ENCODE measurements at places on chromosomes 6 and 20.

GRCh38 chr20:35657271-35657670 is 7.4 kb downstream of the CPNE1 start:
- no peak for DNase-seq

GRCh38 chr6:150227281-150227680 is 84.4 kb downstream of the PPP1R14C start:
- no peak for DNase-seq

DNA sequence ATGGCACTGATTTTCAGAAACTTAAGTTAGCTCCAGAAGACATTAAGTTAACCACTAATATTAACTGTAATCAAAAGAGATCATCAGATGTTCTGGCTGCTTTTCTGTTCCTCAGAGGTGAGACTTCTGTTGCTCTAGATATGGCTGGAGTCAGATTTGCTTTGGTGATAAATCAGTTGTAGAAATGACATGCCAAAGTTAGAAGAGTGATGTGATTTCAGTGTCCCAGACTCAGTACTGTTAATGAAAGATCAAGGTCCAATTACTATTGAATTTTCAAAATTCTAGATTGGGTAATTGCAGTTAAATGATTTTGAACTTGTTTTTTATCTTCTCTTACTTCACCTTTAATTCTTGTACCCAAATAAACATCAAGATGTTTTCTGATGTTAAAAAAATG is 402.4 kb upstream of the SYNCRIP start:
- DNase-seq, result no peak

- DNase-seq, result no peak
Observed at GRCh38 chr6:90907931-90908655, 321.2 kb upstream of the MAP3K7 start.

- no peak for DNase-seq
Observed at GRCh38 chr6:91213229-91213901, 626.5 kb upstream of the MAP3K7 start.

DNA sequence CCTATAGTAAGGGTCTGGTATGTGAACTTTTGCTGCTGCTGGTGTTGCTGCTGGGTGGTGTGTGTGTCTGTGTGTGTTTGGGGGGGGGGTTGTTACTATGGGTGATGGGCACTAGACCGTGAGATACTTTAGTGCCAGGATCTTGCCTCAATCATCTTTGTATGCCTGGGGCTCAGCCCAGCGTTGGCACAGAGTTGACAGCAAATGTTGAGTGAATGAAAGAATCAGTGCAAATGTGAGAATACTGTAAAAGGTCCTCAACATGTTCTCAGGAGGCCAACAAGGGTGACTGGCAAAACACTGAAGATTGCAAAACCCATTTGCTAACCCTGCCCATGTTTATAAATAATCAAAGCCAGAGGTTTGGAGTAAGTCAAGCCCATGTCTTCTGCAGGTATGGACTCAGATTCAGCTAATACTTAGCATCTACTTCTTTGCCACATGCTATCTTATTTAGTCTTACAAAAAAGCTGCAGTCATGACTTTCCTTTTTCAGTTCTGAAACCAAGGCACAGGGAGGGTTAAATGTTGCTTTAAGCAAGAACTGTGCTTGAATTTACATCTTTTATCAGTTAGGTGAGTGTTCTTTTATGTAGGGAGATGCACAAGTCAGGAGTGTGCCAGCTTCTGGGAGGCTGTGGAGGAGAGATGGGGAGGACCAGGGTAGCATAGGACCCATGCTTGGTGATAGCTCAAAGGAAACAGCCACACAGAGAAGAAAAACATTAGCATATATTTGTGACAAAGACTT is 125.3 kb upstream of the SPACA1 start:
- DNase-seq, result no peak

DNA sequence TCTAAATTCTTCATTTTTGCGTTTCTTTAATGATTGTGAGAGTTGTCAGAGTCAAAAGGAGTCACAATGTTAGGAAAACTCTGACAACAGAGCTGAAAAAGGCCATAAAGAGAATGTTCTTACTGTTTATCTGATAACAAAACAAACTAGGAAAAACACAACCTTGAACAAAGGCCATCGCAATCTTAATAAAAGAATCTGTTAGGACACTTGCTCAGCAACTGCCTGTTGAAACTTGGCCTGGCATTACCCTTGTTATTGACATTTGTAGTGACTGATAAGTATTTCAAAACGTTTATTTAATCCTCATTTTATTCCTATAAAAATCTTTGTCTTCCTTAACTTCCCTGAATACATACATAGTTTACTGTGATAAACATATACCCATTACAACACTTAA is 15.7 kb downstream of the GSTA1 start:
- DNase-seq, result no peak

DNA sequence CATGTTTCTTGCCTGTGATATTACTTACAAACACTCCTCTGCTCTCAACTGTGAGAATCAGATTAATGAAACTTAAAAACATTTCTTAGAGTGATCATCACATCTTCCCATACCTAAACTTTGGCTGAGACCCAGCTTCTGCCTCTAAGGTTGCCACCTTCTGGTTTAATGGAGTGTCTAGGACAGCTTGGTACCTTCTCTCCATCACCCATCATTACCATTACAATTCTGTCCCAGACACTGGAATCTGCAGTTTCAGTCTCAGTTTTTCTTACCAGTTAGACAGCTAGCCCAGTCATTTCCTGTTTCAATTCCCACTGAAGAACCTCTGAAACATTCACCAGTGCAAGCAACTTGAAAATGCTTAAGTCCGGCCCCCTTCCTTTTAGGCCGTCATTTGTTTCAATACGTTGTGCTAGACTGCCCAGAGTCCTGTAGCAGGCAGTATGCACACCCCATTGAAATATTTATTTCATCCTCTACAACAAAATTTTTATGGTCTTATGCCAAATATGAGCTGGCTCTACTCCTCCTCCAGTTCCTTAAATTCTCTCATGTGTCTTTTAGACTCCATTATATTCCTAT is 107.0 kb upstream of the FOXO3 start:
- no peak for DNase-seq

- DNase-seq, result no peak
Observed at GRCh38 chr6:167331565-167331964, 6.7 kb downstream of the TTLL2 start.

DNA sequence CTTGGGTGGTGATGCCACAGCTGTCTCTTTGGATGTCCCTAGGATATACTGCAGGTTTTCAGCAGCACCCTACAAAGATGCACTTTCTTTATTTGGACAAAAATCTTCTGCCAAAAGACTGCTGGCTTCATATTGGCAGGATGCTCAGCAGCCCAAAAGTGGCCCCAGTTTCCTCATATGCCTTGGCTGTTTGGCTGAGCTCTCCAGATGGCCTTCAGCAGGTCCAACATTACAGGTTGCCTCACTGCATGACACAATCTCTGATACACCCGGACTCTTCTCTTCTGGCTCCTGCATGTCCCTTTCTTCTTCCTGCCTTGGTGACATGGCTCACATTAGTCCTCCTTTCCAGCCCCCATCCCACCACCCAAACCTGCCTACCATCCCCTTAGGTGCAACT is 323.7 kb upstream of the CDH4 start:
- DNase-seq, result no peak

GRCh38 chr6:17885889-17886576 is 101.4 kb downstream of the KIF13A start:
- no peak for DNase-seq

DNA sequence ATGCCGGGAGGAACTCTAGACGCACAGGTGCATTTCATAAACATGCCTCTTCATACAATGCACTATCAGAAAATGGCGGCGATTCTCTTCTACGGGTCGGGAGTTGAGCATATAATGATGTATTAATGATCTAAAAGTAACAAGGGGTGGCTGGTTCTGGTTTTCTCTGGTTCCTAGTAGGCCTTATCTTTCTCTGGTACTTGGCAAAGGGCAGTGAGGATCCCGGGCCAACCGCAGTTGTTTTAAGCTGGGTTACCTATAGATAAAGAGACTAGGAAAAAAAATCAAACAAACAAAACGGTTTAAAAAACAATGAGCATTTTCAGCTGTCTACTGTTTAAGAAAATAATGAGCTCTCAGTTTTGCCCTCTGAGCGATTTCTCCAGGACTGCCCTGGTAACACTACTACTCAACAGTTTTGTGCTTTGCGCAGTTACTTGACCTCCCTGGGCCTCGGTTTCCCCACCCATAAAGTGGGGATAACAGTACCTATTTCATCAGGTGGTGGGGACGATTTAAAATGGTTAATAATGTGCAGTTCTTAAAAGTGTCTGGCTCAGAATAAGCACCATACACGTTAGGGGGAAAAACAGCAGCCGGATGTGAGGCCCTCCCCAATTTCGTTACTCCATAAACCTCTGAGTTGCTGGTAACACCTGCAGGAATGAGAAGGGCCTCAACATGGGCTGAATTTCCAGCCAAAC is 1.3 kb upstream of the SIRT5 start:
- no peak for DNase-seq

DNA sequence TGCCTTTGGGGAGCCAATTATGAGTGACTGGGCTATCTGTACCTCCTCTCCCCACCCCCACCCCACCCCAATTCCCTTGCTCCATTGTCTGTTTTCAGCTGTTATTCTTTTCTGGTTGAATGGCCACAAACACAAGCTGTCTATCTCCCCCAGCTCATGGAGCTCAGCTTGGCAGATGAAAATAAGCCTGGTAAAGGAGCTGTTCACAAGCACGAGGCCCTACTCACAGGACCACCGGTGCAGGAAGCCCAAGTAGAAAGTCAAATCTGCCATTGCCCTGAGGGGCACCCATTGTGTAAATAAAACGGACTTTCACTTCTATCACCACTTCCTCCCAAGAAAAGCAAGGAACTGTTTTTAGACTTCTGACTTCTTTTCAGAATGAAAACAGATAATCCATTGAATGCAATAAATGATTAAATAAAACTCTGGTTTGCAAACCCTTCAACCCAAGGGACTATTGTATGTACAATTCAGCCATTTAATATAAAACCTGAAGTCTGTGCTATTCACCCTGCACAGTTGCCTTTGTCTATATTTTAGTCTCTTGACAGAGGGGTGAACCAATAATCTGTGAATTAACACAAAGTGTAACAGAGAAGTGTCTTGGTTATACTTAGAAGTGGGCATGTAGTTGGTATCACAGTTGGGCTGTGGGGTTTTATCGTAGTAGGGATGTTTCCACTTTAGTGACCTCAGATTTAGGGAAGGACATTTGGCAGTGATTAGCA is 27.7 kb downstream of the RIPOR2 start:
- no peak for DNase-seq

- no peak for DNase-seq
Observed at GRCh38 chr6:5941188-5941587, 65.5 kb downstream of the NRN1 start.

DNA sequence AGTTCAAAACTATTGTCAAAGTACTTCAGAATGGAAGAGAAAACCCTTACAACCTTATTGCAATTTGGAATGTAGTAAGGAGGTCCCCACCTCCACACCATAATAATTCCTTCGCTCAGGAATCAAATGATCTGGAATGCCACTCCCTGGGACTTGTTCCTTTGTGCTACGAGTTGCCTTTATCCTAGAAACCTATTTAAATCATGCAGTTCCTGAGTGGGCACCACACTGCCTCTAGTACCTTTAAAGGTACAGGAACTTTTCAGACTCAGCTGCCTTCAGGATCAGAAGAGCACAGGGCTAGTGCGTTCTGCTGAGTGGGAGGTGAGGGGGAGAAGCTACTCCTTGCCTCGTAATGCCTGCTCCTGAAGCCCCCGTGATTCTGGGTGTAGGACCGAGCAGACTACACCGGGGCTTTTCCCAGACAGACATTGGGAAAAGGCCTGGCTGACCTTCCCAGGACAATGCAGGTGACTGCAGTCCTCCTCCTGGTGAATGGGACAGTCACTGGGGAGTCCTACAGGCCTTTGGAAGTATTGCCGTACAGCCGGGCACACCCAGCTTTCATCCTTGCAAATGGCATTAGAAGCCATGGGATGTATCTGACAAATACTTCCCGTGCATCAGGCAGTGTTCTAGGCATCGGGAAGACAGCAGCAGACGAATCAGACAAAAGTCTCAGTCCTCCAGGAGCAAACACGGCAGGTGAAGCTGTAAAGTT is 11.8 kb upstream of the TUBB2B start:
- DNase-seq, result peak; percentile 62

- DNase-seq, result no peak
Observed at GRCh38 chr20:46131396-46131795, 13.3 kb downstream of the CD40 start.

DNA sequence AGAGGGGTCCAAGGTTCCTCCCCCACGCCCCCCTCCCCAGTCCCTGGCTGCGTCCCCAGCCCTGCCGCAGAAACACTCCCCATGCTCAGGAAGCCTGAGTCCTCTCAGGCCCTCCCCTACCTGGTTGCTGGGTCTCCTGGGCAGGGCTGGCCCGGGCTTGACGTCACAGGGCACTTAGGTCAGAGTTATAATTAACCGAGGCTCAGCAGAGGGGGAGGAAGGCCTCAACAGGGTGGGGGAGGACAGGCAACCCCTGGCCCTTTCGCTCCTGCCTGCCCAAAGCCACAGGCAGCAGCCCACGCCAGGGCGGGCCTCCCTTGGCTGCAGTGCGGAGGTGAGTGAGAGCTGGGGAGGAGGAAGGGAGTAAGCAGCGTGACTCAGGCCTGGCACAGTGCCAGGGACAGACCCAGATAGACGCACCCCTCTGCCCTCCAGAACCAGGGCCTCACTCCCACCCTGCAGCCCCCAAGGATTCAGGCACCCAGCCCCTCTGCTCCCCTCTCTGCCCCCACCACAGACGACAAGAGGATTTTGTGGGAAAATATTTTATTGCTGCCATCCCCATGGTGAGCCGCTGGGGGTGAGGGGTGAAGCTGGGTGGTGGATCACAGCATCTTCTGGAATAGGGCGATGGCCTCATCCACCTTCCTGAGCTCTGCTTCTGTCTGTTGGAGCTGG is at the start of gene VWA7:
TSS of gene VWA7 (minus strand) at position 340 of the 678 bp plus-strand sequence. CDS start 549 bp downstream, outside the sequence.
- no peak for DNase-seq

GRCh38 chr20:44835661-44836221 is 25.4 kb upstream of the RIMS4 start:
- no peak for DNase-seq

DNA sequence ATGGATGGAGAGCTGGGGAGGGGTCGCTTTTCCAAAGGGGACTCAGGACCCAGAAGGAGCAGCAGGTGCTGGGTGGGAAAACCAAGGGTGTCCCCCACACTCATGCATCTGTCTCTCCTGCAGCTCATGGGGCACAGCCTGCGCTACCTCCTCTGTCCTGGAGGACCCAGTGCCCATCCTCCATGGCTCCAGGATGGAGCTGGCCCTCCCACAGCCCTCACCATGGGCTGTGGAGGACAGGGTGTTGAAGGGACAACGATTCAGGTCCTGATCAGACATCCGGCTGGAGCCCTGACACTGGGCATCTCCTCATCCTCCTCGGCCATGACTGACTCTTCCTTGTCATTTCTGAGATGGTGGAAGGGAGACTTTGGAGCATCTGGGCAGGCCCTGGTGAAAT is 97.9 kb upstream of the SULF2 start:
- DNase-seq, result no peak

DNA sequence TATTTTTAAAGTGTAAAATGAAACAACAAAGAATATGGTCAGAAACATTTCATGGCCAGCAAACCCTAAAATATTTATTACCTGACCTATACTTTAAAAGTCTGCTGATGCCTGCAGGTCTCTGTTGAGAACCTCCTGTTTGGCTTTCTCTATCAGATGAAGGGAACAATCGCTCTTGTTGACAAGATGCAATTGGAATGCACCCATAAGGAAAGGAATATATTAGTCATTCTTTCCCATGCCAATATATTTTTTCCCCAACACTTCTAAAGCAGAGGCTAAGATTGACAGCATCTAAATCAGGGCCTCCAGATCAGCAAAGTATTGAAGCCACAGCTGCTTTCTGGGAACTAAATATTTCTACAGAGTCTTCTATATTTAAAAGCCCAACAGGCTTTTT is 897.8 kb downstream of the EPHA7 start:
- DNase-seq, result no peak
